ENCODE measurements at places on chromosomes 16 and 17.

DNA sequence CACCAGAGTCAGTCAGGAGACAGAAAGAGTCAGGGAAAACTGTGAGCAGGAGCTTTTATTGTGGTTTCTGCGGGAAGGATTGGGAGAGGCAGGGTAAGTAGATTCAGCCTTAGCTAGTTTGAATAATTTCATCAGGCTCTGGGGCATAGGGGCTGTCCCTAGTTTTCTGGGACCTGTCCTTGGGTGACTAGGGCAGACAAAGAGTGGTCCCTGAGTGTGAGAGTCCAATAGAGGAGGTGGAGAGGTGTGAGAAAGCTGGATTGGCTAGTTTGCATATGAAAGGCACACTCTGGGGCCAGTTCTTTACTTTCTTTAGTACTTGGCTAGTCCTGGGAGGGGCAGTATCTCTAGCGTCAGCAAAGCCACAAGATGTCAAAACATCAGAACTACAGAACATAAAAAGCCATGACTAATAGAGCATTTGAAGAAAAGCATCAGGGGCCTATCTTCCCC, 255.6 kb downstream of the HS3ST3A1 start:
- DNase-seq: no peak

DNA sequence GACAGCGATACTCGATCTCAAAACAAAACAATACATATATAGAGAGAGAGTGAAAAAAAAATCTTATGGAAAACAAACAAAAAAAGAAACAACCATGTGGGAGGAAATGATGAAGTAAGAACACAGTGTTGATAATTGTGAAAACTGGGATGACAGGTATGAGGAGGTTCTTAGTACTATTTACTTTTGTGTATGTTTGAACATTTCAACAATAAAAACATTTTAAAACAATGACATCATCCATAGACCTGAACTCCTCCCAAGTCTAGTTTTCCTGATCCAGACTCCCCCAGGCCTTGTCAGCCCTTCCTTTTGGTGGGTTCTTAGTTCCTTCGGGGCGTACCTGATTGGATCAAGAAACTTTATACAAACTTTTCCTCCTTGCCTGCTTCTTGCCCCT, 51.7 kb downstream of the CCDC42 start:
- DNase-seq: no peak

DNA sequence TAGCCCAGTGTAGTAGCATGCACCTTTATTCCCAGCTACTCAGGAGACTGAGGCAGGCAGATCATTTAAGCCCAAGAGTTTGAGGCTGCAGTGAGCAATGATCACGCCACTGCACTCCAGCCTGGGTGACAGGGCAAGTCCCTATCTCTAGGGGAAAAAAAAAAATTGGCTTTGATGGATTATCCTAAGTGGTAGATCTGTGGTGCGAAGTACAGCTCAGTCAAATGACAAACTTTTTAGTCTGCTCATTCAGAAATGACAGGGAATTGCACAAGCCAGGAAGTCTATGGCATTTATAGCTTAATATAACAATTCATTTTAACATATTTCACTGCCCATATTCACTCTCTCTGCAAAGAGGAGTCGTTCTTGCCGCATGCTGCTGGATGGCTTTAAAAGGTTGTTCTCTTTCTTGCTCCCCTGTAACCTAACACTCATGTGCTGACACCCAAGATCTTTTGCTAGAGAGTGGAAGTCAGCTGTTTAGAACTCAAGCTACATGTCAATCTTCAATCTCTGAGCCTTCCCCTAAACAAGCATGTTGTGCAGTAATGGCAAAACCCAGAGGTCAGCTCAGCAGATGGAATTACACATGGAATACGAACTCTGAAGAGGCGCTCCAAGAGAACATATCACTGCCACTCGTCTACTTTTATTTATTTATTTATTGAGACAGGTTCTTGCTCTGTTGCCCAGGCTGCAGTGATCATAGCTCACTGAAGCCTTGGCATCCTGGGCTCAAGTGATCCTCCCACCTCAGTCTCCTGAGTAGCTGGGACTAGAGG, 32.8 kb downstream of the RNF157 start:
- no peak for DNase-seq

- DNase-seq: peak; percentile 56
Measured at GRCh38 chr17:16027708-16028584, 28.3 kb downstream of the TTC19 start.

DNA sequence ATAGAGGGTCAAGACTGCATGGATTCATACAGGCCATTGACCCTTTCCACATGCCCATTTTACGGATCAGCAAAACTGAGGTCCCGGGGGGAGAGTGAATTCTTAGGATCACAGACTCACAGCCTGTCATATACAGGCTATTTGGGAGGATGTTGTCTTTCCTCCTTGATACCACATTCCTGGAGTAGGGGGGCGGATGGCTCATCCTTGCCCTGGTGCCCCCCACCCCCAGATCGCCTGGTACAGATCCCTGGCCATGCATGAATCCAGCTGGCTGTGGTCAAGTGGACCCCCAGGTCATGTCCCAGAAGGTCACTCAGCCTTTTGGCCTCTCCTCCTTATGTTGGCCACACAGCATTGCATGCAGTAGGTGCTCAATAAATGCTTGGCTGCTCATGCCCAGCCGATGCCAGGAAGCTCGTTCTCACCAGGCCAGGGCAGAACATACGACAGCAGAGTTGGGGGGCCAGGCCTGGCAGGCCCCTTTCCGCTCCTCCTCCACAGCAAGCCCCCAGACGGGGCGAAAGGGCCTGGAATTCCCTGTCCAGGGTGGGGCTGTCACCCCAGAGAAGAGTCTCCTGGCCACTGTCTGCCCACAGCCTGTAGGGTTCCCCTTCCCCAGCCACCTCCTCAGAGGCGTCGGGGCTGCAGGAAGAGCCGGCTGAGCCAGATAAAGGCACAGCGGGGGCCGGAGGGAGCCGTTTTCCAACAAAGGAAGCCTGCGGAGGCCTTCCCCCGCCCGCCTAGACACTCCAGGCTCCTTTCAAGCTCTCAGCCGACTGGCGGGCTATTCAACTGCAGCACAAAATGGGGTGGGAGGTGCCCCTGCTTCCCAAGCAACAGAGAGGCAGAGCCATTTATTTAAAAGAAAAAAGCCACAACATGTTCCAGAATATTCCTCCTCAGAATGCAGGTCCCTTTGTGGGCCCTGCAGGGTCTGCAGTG, 215.7 kb upstream of the CIBAR2 start:
- no peak for DNase-seq

GRCh38 chr16:70604407-70605282, 41.7 kb upstream of the IL34 start:
- DNase-seq: no peak

GRCh38 chr17:68011199-68011665, 15.0 kb upstream of the C17orf58 start:
- peak; percentile 66 for DNase-seq
